GM12878 (cell line): ENCODE measurements at places on chromosomes 2 and 18. TPM values are rescaled to one million over a fixed set of nuclear protein-coding genes. Genes with fewer than 3 reads are reported as not detected.

GRCh38 chr18:10116574-10116973, 202.8 kb downstream of the VAPA start:
- H3K4me3 ChIP-seq: no peak overlapping the region
- DNase-seq: no peak
- no peaks in the 10 kb centered on the region for H3K27me3 ChIP-seq
- H3K27ac ChIP-seq: no peak overlapping the region
- no peaks in the 10 kb centered on the region for H3K36me3 ChIP-seq

- peak overlapping the region; percentile 96 for H3K4me3 ChIP-seq
- H3K4me1 ChIP-seq: no peaks in the 10 kb centered on the region
- no peak for DNase-seq
- peaks cover 3% of the 10 kb centered on the region; the same call in 1 of the 2 replicates for H3K36me3 ChIP-seq
- H3K27me3 ChIP-seq: no peaks in the 10 kb centered on the region
Measured at GRCh38 chr18:75206452-75207309, 2.3 kb downstream of the PTGR3 start.

DNA sequence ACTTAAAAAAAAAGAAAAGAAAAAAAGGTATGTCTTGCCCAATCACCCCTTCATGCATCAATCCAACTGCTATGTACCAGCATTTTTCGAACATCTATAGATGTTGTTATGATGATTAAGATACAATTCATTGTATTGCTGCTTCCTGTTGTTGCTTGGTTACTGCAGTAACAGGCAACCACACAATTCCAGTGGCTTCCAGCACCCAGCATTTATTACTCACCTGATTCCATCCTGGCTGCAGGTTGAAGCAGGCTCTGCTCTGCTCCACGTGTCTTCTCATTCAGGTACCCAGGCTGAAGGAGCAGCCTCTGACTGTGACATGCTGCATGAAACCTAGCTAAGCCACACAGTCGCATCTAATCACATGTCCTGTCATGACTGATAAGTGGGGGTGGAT, 196.9 kb downstream of the INO80D start:
- no peaks in the 10 kb centered on the region for H3K4me1 ChIP-seq
- no peaks in the 10 kb centered on the region for H3K27me3 ChIP-seq
- H3K36me3 ChIP-seq: no peaks in the 10 kb centered on the region

The COL3A1 gene
- 0.67 and 0.74 TPM in 2 replicates for total RNA-seq

- no peak overlapping the region for H3K4me3 ChIP-seq
- H3K4me1 ChIP-seq: no peaks in the 10 kb centered on the region
Measured at GRCh38 chr2:213806125-213806726, 522.0 kb downstream of the SPAG16 start.

The AGXT gene
- 0.18 and 0.19 TPM in 2 replicates for total RNA-seq

The SLC11A1 gene
- 0.38 and 0.56 TPM in 2 replicates for total RNA-seq

DNA sequence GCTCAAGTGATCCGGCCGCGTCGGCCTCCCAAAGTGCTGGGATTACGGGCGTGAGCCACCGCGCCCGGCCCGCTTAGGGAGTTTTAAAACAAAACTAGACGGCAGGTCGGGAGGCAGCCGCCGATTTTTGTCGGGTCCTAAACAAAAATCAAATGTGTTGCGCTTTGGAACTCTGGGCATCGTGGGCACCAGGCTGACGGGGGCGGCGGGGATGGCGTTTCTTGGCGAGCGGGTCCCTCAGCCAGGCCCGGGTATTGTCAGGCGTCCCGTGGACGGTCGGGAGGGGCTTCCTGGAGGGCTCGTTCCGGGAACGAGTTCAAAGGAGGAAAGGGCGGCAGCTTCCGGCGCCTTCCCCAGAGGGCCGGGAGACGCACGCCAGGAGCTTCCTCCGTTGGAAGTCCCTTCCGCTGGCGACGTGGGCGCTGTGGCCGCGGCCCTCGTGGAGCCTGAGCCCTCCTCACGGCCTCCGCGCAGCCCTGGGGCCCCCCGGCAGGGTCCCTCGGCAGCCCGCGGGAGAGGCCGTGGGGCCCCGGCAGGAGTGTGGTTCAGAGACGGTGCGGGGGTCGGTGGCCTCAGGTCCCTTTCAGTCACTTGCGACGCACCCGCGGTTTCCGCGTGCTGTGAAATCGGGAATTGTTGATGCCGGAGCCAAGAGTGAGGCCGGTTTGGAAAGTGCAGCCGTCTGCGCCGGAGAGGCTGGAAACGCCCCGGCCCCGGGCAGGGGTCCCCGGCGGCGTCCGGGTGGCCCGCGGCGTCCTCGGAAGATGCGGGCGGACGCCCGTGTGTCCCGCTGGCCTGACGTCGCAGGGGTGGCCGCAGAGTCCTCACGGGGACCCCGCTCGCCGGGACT, 59.3 kb downstream of the EMILIN2 start:
- no peaks in the 10 kb centered on the region; the same call in 1 of the 2 replicates for H3K4me1 ChIP-seq
- H3K27me3 ChIP-seq: no peaks in the 10 kb centered on the region
- H3K4me3 ChIP-seq: peak overlapping the region; percentile 94
- peaks cover 3% of the 10 kb centered on the region; the same call in 1 of the 2 replicates for H3K36me3 ChIP-seq

DNA sequence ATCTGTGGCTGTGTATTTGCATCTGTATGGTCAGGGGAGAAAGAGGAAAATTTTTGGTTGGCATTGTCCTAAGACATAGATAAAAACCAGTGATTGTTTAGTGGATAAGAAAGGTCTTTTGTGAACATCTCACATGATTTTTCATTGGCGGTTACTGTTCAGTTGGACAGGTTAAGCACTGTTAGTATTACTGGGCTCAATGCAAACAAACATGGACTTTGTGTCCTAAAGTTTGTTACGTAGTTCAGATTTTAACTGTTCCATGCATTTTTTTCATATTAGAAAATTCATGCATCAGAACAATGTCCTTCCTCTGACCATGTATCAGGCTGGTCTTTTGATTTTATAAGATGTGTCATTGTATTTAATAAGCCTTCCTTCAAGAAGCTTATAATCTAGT, 368.0 kb downstream of the MEIS1 start:
- no peak overlapping the region for H3K27ac ChIP-seq
- no peaks in the 10 kb centered on the region for H3K36me3 ChIP-seq
- no peaks in the 10 kb centered on the region for H3K27me3 ChIP-seq

DNA sequence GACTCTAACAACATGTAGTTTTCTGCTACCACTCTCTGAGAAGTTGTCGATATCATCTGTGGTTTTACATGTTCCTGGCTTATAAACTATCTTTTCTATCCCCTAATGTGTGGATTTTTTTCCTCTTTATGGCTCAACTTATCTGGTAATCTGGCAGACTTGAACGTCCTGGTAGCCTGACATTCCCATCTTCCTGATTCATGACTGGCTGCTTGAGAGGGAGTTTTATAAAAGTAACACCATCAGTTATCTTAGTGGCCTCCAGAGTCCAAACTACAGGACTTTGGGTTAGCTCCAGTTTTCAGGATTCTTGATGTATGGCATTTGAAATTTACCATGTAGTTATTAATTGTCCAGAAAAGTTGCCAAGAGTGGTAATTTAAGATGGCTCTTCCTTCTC, 174.0 kb upstream of the GULP1 start:
- no peak overlapping the region for H3K4me3 ChIP-seq
- no peak overlapping the region for H3K27ac ChIP-seq
- no peaks in the 10 kb centered on the region for H3K36me3 ChIP-seq
- no peak for DNase-seq

DNA sequence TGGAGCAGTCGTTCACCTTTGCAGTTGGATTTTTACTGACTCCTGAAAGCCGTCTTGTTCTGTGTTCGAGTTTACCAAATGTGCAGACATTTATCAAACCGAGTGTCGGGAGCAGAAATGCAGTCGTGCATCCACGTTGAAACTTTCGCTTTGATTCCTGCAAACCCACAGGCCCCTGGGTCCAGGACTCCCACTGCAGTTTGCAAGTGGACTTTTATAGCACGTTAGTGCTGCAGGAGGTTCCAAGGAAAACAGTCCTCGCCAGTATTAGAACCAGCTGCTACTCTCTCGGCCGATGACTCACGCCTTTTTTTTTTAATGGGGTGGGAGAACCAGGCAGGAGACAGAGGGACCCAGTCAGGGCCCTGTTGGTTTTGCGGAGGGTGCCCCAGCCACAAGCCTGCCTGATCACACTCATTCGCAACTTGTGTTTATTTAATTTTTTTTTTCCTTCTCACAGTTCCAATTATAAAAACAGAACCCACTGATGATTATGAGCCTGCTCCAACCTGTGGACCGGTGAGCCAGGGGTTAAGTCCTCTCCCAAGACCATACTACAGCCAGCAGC, 90.1 kb downstream of the NFATC1 start:
- H3K27me3 ChIP-seq: no peaks in the 10 kb centered on the region
- no peak for DNase-seq
- no peak overlapping the region for H3K27ac ChIP-seq
- no peaks in the 10 kb centered on the region for H3K36me3 ChIP-seq

DNA sequence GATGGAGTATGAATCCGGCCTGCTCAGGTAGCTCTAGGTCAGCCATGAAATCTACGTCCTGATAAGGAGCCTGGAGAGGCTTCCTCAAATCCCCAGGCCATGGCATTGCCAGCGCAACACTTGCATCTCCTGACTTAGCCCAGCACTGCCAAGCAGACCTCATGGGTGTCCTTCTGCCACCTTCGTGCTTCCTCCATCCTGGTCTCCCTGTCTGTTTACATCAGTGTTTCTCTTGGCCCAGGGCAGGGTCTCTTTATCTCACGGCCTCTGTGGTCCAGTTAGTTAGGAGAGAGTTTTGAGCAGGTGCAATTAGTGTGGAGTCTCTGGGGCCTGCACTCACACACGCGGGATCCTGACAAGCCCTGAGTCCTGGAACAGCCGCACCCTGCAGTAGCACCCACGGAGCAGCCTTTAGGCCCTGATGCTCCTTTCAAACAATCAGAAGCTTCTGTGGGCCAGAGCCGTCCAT, 193.1 kb upstream of the ARL4C start:
- no peak for DNase-seq
- H3K27me3 ChIP-seq: no peaks in the 10 kb centered on the region
- H3K27ac ChIP-seq: no peak overlapping the region
- no peaks in the 10 kb centered on the region for H3K36me3 ChIP-seq
- no peak overlapping the region for H3K4me3 ChIP-seq
- no peaks in the 10 kb centered on the region for H3K4me1 ChIP-seq

DNA sequence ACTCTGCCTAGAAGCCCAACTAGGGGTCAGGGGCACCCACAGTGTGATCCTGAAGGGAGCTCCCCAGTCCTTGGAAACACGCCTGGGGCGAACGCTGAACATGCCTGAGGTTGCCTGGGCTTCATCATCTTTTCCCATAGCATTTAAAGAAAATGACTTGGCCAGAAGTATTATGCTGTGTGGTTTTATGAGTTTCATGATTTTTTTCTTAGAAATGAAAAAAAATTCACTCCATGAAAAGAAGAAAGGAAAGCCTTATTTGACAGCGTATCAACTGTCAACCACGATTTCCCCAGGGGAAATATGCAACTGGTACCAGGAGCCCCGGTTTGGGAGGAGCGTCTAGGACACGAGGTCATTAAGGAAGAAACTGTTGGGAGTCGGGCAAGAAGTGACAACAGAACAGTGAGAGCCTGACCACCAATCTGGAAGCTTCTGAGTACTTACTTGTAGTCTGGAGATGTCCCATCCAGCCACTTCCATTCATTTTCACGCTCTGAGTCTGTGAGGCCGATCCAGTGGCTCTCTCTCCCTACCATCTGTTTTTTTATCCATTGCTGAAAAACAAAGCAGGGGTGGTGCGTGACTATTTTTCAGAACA, 63.5 kb upstream of the THOC1 start:
- no peak overlapping the region for H3K27ac ChIP-seq
- no peaks in the 10 kb centered on the region for H3K4me1 ChIP-seq
- no peaks in the 10 kb centered on the region for H3K27me3 ChIP-seq
- no peak for DNase-seq

The SP100 gene
- total RNA-seq: 166 and 172 TPM in 2 replicates
